ENCODE measurements at places on chromosomes 2 and 18. TPM values are rescaled to one million over a fixed set of nuclear protein-coding genes. Genes with fewer than 3 reads are reported as not detected.

DNA sequence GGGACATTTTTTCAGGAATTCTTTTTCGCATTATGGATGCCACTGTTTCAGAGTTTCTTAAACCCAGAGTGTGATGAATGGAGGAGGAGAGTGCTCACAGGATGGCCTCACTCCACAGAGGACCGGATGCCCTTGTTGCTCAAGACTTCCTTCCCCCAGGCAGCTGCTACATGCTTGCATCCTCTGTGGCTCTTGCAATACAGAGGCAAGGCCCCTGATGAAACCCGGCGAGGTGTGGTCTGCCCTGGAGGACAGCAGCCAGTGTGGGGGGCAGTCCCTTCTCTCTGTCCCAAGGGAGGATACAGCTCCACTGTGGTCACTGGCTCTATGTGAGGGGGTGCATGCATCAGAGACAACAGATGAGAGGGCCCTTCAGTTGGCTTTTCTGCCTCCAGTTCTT, 109.6 kb downstream of the SH3RF3 start:
- DNase-seq: no peak

DNA sequence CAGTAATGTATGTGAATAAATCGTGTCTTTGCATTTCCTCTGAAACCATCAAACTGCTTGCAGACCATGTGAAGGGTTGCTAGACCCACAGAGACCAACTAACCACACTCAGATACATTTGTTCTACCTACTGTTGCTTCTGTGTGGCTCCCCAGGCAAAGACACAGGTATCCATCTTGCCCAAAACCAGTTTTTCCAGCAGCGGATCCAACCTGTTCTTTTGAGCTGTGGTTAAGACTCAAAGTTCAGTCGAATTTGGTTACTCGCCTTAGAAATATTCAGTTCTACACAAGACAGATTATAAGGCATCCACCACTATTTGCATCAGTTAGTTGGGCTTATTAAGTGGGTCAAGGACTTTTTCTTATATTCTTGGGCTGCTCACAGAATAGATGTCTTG, 276.2 kb upstream of the EPHA4 start:
- DNase-seq: no peak

DNA sequence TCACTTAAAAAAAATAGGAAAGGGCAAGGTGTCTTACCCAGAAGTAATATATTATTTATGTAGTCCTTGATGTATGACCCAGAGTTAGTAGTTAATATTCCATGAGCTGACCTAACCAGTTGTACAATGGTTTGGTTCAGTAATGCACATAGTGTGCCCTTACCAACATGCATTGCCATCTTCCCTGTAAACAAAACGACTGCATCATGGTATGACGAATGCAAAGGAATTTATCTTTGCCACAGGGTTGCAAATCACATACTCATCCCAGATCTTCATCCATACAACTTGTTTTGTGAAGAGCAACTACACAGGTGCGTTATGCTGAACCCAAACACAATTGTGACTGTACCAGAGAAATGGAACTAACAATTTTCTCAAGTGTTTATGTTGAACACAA, 68.9 kb upstream of the ZSWIM2 start:
- DNase-seq: no peak

- DNase-seq: peak; percentile 42
Observed at GRCh38 chr2:160324161-160324800, 124.2 kb upstream of the ITGB6 start.

The DIPK1C gene
- polyA plus RNA-seq: 0.17 TPM

The EHD3 gene
- polyA plus RNA-seq: 21.8 TPM

The ID2 gene
- polyA plus RNA-seq: 284 TPM

DNA sequence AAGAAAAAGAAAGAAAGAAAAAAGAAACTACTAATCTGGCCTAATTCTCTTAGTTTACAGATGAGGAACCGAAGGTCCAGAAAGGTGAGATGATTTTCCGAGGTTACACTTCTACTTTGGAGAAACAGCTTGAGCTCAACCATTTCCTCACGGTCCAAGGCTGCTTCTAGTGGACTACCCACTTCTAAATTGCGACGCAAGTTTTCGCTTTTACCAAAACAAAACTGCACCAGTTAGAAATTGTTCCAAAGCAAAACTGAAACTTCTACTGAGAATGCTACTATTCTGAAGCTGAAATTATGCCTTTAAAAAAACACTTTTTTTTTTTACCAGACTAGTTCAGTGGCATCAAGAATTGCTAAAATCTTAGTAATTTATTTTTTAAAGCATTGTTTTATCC, 101.6 kb downstream of the INO80D start:
- DNase-seq: no peak

The CDCA7 gene
- 32.9 TPM for polyA plus RNA-seq

The ITPRIPL1 gene
- 5.2 TPM for polyA plus RNA-seq

- no peak for DNase-seq
Observed at GRCh38 chr18:9735238-9735637, 27.1 kb downstream of the RAB31 start.

DNA sequence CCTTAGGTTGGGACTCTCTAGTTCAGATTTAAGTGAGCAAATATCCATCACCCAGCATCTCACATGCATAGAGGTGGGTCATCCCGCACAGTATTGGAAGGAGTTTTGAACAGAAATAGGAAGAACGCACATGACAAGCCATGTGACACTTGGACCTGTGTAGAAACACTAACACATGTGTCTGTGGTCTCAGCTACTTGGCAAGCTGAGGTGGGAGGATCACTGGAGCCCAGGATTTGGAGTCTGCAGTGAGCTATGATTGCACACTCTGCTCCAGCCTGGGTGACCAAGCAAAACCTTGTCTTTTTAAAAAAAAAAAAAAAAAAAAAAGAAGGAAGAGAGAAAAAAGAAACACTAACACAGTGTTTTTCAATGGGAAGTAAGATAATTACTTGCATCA, 5.4 kb upstream of the MTCL1 start:
- DNase-seq: no peak

DNA sequence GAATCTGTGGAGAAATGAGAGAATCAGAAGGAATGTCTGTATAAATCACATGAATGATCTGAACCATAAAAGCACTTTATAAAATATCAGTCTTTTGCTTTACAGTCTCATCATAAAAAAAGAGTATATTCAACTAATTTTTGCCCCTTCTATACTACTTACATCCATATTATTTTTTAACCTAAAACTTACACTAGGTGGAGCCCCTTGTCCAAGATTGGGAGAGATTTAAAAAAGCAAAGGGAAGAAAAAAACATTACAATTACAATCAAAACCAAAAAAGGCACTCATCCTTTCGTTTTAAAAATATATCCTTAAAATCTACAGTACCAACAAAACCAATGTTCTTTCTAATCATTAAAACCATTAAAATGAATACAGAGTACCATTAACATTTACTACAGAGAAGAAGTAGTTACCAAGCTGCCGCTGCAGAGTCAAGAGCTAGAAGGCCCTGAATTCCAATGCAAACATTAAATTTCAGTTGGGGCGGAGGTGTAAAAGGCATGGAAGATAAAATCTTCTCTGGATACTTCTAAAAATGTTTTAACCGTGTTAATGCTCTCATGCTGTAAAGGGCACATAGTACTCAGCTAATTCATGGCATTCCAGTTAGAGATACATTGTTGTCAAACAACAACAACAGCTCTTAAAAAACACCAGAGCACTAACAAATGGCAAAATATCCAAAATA, 56.7 kb upstream of the EPB41L3 start:
- no peak for DNase-seq

The CROCC2 gene
- polyA plus RNA-seq: 0.07 TPM

The ANO7 gene
- polyA plus RNA-seq: 2.7 TPM

GRCh38 chr2:98498703-98499440, 54.2 kb downstream of the INPP4A start:
- DNase-seq: no peak

GRCh38 chr2:85680707-85681371, 12.8 kb upstream of the SFTPB start:
- DNase-seq: no peak

The LTBP1 gene
- polyA plus RNA-seq: 74.6 TPM

GRCh38 chr2:7023542-7023941, 106.3 kb downstream of the RNF144A start:
- DNase-seq: no peak

DNA sequence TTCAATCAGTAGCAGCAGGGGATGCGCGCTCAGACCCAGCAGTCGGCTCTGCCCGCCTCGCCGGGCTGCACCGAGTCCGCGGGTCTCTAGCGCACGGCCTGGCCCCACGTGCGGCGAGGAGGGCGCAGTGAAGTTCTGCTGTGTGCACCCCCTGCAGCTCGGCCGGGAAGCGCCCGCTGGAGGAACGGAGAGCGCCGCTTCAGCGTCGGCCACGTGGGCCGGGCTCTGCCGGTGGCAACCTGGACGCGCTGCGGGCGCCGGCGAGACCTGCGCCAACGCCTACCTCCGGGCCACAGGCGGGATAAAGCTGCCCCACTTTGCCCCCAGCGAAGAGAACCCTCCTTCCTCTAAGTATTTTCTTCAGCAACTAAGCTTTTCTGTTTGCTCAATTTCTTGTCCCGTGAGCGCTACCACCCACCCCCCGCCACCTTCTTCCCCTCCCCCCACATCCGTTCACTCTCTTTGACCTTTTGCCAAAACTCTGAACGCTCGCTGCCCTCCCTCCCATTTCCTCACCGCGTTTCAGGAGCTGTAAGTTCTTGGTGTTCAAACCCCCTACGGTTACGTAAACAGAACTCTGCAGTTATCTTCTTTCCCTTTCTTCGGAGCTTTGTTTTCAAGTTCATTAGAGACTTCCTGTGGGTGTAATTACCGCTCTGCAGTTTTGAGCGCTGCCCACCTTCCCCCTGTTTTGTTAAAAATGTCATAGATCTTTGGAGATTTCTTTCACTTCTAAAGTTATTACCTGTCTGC, 42.6 kb upstream of the EDAR start:
- peak; percentile 67 for DNase-seq

DNA sequence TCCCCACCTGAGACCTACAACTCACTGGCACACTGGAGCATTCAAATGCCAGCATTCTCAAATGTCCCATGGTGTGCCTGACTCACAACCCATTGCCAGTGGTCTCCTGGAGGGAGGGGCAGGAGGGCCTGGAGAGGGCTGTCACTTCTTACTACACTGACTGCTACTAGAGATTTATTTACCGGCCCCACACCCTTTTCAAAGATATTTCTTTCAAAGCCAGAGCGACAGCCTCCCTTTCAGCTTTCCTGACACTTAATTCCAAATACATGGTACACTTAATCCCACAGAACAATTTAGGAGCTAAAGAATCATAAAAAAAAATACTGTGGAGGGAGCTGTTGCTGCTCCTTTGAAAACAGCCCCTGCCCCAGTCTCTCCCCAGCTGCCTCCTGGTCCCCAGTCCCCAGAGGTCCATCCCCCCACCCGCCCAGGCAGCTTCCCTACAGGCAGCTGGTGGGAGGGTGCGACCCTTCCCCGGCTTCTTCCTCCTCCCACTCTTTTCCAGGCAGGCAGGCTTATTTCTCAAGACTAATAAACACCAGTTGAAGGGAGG, 129.1 kb upstream of the SMAD2 start:
- peak; percentile 86 for DNase-seq

DNA sequence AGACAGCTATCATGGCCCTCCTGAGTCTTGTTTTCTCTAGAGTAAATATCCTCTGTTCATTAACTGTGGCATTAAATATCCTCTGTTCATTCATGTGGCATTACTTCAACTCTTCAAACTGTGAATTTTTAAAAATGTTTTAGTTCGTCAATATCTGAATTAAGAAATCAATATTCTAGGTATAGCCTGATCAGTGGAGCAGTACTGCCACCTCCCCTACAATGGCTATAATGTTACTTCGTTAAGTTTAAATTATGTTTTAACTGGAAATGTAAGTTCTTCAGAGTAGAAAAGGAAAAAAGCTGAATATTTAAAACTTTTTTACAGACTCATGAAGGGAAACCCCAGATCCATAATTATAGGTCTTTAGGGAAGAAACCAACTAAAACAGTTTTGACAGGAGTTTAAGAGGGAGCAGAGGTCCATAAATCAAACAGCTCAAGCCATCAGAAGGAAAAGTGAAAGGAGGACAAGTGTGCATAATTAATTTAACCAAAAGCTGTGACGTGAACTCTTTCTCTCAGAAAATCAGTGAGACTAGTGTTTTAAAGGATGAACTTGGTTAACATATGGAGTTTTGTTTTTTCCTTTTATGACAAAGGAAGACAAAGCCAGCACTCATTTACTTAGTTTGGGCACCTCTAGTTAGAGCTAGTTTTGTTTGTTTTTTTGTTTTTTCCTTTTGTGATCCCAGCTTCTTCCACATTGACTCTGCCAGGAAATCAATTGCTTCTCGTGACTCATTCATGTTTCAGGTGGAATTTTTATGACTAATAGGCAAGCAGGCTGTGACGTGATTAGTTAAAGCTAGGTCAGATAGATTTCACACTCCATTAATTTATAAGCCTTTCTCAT, 44.9 kb downstream of the RBBP8 start:
- peak; percentile 44 for DNase-seq

DNA sequence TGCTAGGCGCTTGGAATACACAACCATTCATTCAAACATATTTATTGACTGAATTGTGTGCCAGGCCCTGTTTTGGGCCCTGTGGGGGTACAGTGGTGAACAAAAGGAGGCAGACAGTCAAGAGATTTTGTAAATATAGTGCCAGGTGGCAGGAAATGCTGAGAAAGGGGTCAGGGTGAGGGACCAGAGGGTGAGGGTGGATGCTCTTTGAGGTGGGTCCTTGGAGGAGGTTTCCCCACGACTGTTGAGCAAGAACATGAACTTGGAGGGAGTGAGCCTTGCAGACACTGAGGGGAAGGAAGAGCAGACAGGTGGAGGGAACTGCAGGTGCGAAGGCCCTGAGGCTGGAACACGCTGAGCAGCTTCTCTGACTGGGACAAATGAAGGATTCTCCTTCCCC, 40.7 kb downstream of the ODC1 start:
- no peak for DNase-seq

- no peak for DNase-seq
Observed at GRCh38 chr2:47033102-47033880, 117.7 kb upstream of the MCFD2 start.

The ZCCHC2 gene
- polyA plus RNA-seq: 12.7 TPM

DNA sequence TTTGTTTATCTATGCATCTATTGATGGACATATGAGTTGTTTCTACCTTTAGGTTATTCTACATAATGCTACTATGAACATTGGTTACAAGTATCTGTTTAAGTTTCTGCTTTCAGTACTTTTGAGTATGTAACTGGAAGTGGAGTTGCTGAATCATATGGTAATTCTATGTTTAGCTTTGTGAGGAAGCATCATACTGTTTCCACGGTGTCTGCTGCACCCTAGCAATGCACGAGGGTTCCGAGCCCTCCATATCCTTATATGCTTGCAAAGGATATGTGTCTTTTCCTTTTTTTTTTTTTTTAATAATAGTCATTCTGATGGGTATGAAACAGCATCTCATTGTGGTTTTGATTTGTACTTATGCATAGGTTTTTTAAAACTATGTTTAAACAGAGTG, 83.7 kb downstream of the FMNL2 start:
- DNase-seq: no peak

GRCh38 chr2:98445683-98446581, 1.3 kb downstream of the INPP4A start:
- DNase-seq: no peak

DNA sequence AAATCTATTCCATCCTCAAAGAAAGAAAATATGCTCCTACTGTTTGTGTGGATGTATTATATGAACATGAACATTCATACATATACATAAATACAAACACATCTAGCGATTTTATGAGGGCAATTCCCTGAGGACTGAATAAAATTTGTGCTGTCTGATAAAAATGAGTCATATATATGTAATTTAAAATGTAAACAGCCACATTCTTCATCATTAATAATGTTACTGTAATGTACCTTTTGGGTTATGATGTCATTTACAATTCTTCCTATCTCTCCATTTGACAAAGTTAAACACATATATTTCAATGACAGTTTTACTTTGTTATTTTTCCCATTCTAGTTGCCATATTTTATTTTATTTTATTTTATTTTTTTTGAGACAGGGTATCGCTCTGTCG, 91.3 kb upstream of the ZFP36L2 start:
- no peak for DNase-seq

The POTEC gene
- 0.09 TPM for polyA plus RNA-seq

- DNase-seq: no peak
Observed at GRCh38 chr2:170408461-170409163, 230.7 kb downstream of the MYO3B start.
